ENCODE measurements at places on chromosomes 1 and 21.
A peak's percentile ranks its signal among the peaks of the same experiment; 100 is the strongest.

GRCh38 chr1:37394574-37395464 is 79.6 kb upstream of the ZC3H12A start:
- no peak for ATAC-seq

- ATAC-seq: no peak
Measured at GRCh38 chr1:56880774-56881173, 26.2 kb downstream of the C8A start.

DNA sequence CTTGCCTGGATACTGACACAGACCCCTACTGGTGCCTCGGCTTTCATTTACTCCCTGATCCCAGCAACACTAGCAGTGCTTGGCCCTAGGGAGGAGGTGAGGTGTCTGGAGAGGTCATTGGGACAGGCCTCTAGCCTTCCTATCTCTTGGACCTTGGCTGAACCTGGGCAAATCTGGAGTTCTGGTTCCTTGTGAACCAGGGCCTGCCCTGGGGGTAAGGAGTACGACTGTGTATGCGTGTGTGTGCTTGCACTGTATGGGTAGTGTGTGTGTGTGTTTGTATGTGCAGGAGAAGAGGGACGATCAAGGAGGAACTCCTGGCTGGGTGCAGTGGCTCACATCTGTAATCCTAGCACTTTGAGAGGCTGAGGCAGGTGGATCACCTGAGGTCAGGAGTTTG is 252.7 kb upstream of the CSF3R start:
- ATAC-seq: no peak

DNA sequence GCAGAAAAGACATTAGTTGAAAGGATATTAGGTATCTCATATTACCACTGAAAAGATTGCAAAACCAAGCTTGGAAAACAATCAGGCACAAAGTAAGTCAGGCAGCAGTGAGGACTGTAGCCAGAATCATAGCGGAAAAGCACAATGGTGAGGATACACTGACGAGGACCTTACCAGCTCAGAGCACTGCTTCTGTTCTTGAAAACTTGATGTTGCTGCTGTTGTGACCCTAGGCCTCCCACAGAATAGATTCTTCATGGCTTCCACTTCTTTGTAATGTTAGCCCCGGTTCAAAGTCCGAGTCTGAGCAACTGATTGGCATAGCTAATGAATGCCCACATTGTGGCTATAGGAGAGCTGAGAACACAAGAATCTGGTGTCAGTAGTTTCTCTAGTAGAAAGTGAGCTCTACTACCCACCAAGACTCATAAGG is 45.2 kb upstream of the LRRC8C start:
- ATAC-seq: no peak

DNA sequence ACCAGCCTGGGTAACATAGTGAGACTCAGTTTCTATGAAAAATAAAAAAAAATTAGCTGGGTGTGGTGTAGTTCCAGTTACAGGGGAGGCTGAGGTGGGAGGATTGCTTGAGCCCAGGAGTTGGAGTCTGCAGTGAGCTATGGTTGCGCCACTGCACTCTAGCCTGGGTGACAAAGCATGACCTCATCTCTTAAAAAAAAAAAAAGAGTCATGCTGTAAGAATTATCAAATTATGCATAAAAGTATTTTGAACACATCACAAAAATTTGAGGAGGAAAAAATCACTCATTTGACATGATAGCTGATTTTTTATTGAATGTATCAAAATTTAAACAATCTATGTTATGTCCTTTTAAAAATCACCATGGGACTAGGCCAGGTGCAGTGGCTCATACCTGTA is 17.8 kb downstream of the CCDC30 start:
- no peak for ATAC-seq

DNA sequence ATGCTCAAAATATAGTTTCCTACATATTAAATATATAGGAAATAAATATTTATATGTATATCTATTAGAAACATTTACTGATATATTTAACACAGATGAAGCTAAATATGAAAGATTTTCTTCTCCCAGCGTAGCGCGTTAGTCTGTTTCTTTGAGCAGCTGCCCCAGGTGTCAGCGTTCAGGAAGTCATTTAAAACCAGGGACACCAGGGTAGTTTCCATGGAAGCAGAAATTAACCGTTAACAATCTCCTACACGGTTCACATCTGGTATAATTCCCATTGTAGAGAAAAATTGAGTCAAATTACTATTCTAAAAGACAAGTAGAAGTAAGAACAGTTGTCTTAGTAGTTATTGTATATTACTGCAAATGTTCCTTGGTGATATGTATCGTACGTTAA is 1443.7 kb downstream of the MRPL39 start:
- ATAC-seq: no peak

GRCh38 chr1:61956016-61956645 is 213.9 kb downstream of the PATJ start:
- ATAC-seq: no peak

- no peak for ATAC-seq
Measured at GRCh38 chr1:162193815-162194214, 124.3 kb downstream of the NOS1AP start.

- no peak for ATAC-seq
Measured at GRCh38 chr1:185517808-185518419, 200.9 kb upstream of the IVNS1ABP start.

DNA sequence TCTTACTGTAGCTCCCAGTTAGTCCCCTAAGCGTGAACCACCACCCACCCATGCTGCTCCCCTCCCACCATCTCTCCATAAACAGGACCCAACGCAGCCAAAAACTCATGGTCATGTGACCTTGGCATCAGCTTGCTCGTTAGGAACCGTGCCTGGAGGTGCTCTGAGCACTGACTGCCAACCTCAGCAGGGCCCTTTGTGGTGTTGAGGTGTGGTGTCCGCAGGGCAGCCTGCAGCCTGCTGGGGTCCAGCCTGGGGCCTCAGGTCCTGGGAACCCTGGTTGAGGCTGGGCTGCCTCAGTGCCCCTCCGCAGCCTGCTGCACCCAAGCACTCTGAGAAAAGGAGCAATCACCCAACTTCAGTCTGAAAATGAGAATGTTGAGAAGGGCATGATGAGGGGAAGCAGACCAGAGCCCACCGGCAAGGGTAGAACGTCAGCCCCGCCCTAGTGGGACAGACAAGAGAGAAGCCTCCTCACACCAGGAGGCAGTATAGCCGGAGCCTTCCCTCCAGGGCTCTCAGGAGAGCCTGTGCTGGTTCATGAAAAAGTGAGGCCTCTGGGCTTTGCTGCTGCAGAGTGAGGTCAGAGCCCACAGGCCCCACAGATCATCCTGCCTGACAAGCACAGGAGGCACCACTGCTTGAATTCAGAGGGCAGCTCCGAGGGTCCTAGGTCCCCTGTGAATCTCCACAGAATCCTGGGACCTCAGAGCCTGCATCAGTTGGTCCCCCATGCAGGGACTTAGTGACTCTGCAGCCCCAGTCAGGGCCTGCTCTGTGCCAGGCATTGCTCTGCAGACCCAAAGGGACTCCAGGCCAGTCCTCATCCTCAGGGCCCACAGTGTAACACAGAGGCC is 4.9 kb upstream of the COL6A2 start:
- ATAC-seq: peak; percentile 34

DNA sequence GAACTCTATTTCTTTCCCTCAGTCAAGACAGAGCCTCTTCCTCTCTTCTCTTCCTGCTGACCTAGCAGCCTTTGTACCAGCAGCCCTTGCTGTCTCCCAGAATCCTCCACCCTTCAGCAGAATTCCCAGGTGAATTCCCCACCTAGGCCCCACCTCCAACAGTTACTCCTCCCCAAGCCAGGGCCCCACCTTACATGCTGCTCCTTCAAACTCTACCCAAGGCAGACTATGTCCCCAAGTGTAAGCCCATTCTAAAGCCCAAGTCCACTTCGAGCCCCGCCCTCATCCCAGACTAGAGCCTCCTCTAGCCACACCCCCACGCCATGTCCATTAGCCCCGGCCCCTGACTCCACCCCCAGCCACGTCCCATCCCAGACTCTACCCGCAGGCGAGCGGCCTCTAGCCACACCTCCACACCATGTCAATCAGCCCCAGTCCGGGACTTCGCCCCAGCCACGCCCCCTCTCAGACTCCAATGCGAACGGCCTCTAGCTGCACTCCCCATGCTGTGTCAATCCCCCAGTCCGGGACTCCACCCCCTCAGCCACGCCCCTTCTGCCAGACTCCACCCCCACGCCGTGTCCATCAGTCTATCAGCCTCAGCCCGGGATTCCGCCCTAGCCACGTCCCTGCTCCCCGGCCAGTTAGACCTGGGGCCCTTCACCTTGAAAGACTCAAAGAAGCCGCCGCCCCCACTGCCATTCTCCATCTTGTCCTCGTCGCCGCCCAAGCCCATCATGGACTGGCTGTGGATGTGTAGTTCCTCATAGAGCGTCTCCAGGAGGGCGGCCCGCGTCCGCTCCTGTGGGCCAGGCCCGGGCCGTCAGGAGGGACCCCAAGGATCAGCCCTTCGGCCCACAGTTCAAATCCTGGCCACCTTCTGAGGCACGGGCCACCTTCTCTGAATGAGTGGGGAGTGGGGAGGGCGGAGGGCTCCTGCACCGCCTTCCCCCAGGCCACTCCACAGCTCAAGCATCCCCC is 61.3 kb downstream of the RAP1GAP start:
- ATAC-seq: peak; percentile 66

DNA sequence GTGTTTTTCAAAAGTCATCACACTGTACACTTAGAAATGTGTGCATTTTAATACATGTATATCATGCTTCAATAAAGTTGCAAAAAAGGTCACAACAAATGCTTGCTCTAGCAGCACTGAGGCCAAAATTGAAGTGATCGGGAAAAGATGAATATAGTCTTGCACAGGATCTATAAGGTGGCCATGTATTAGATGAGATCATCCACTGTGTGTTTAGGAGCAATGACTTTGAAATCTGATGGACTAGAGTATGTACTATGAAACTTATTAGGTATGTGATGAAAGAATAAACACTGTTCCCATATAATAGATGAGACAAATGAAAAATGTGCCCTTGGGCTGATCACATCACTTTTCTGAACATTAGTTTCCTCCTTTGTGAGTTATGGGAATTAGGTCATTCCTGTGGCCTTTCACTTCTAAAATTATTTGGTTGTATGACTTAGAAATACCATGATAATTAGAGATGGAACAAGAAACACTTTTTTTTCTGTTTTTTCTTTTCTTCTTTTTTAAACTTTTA is 984.6 kb downstream of the ADGRL2 start:
- ATAC-seq: no peak

- ATAC-seq: no peak
Measured at GRCh38 chr1:70401974-70402373, 9.1 kb upstream of the CTH start.

DNA sequence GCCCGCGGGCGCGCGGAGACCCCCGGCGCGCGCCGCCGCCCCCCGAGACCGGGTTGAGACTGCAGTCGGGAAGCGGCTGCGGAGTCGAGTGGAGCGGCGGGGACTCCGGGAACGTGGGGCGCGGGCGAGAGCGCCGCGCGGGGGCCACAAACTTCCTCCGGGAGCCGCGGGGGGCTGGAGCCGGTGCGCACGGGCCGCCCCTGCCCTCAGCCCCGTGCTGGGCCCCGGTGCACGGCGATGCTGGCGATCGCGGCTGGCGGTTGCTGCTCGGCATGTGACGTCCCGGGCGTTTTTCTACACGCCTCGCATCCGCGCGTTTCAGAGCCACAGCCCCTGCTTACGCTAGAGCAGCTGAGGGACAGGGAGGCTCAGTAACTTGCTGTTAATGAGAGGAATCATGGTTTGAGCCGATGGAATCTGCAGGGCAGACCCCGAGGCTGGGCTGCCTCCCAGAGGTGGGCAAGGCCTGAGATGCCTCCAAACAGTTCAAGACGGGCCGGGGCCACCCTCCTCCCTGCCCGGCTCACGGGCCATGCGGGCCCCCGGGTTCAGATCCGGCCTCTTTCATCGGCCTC is 520 bp downstream of the TMEM201 start:
- peak; percentile 4 for ATAC-seq

DNA sequence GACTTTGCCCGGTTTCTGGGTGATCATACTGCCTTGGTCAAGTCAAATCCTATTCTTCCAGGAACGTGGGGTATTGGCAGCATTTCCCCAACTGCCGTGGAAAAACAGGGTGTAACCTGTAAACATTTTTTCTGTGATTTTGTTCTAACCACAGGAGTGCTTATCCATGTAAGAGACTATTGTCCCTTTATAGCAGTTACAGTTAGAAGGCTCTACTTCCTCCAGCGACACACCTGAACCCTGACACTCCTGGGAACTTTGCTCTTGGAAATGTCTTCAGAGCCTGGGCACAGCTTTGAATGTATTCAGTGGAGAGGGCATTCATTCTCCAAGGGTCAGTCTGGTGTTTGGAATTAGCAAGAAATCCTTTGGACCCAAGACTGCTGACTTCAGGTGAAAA is 26.4 kb upstream of the ARHGEF10L start:
- ATAC-seq: no peak

DNA sequence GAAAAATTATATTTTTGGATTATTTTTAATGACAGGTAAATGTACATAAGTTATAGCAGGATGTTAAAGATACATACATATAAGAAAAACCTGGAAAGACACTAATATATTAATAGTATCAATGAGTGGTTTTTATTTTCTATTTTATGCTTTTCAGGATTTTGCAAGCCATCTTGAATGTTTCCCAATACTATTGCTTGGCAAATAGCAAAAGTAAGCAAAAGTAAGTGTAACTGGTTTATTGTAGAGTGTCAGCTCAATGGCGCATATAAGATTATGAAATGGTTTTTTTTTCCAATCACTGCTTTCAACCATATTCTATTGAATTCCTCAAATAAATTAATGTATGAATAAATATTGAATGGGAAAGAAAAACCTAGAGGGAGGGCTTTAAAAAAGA is 36.4 kb downstream of the ZNF684 start:
- no peak for ATAC-seq

GRCh38 chr1:150235294-150235851 is 539 bp downstream of the ANP32E start:
- no peak for ATAC-seq

- no peak for ATAC-seq
Measured at GRCh38 chr1:39086386-39086785, 60.2 kb downstream of the NDUFS5 start.

GRCh38 chr1:217965156-217965786 is 319.8 kb upstream of the RRP15 start:
- ATAC-seq: peak; percentile 16

- no peak for ATAC-seq
Measured at GRCh38 chr1:206719169-206719839, 34.6 kb downstream of the MAPKAPK2 start.

DNA sequence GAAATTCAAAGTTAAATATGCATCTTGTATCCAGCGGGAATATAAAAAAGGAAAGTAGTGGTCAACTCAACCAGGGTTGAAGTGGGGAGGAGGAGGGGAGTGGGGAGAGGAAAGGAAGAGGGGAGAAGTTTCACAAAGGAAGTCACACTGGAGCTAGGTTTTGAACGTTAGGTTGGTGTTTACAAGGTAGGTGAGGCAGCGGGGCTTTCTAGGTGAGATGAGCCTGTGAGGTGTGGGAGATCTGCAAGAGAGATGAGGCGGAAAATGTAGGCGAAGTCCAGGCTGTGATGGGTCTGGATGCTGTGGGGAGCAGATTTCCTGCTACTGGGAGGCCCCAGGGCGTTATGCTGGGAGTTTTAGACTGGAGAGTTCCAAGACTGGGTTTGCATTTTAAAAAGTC is 36.1 kb upstream of the IL20 start:
- ATAC-seq: no peak

DNA sequence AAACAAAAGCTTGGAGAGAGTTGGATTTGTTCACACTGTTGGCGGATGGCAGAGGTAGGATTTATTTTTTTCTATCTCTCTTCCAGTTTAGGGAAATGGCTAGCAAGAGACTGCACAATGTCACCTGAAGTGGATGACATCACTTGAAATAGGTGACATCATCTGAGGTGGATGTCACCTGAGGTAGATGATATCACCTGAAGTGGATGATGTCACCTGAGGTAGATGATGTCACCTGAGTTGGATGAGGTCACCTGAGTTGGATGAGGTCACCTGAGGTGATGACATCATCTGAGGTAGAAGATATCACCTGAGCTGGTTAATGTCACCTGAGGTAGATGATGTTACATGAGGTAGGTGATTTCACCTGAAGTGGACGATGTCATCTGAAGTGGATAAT is 413.4 kb downstream of the DSCAM start:
- no peak for ATAC-seq
